T follicular helper cell (primary cell): ENCODE measurements at places on chromosomes 12 and 14.

GRCh38 chr12:44285321-44285960 is 449.6 kb downstream of the TMEM117 start:
- no peak for DNase-seq

DNA sequence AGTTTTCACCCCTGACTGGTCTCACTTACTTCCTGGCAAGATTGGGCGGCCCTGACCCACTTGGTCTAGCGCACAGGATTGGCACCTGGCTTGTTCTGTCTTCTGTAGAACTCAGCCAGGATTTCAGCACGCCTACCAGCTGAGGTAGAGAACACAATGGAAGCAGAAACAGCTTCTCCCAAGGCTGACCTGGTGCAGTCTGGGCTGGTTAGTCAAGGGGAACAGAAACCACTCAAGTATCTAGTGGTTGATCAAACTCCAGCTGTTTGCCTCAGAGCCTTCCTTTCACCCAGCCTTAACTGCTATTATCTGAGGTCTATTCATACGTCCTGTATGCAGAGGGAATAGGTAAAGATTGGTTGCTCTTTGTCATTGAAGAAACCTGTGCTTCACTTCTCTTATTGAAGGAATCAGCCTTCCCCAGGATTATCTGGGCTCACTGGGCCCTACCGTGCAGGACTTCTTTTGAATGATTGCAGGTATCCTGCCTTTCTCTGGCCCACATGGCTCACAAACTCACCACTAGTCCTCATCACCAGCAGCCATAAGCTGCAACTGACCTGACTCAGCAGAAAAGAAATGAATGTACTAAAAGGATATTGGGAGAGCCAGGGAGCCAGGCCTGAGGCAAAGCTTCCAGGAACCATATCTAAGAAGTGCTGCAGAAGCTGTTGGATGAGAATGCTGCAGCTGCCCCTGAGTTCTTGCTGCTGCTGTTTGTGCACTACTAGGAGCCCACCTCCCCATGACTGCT is 2.5 kb upstream of the PLEKHD1 start:
- no peak for DNase-seq

- DNase-seq: no peak
Observed at GRCh38 chr14:65438266-65438933, 25.9 kb downstream of the FUT8 start.

DNA sequence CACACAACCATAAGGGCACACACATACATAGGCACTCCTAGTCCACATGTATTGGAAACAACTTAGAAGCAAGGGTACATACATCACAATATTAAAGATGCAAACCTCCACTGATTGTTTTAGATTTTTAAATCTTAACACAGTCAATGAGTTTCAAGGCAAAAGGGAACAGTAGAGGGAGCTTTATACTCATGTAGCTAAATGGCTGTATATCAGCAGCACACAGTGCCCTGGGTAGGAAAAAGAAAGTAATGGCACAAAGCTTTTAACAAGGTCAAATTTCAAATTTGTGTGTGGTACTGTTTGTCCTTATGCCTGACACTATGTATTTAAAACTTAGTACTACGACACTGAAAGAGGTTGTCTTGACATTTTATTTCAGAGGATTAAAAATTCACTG is 262.0 kb downstream of the MED13L start:
- DNase-seq: no peak

DNA sequence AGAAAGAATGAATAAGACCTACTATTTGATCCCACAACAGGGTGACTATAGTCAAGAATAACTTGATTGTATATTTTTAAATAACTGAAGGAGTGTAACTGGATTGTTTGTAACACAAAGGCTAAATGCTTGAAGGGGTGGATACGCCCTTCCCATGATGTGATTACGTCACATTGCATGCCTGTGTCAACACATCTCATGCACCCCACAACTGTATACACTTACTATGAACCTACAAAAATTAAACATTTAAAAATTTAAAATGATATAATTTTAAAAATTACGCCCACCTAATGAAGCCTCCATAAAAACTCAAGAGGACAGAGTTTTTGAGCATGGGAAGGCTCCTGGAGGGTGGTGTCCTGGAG is 94.5 kb downstream of the SCARB1 start:
- no peak for DNase-seq

DNA sequence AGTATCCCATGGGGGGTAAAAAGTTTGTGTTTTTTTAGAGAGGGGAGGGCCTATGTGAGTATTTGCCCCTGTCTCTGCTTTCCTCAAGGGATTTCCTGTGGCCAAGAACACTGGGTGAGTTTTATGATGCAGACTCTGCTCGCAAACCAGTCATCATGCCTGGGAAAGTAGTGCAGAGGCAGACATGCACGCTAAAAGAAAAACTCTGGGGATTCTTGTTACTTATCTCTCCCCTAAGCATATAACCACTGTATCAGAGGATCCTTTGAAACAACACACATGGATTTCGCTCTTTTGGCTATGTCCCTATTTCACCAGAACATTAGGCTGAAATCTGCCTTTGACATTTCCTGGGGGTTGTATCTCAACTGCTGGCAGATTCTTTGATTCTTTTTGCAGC is 1845.8 kb upstream of the SEL1L start:
- no peak for DNase-seq

DNA sequence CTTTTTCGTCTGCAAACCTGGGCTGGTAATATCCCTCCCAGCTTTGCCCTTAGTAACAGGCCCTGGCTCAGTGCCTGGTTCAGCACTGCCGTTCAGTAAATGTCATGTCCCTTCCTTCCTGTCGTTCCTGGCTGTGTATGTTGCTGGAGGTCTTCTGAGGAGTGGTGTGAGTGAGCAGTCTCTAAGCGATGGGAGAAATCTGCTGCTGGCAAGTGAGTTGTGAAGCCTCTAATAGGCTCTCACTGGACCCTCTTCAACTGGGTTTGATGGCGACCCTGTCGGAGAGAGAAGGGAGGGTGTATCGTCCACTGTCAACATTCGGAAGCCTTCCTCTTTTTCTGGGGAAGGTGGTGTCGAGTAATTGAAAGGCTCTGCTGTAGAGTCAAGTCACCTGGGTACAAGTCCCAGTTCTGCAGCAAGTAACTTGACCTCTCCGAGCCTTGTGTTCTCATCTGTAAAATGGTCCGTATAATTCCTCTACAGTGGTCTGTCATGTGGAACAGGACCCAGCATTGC is 62.8 kb downstream of the HRK start:
- no peak for DNase-seq

DNA sequence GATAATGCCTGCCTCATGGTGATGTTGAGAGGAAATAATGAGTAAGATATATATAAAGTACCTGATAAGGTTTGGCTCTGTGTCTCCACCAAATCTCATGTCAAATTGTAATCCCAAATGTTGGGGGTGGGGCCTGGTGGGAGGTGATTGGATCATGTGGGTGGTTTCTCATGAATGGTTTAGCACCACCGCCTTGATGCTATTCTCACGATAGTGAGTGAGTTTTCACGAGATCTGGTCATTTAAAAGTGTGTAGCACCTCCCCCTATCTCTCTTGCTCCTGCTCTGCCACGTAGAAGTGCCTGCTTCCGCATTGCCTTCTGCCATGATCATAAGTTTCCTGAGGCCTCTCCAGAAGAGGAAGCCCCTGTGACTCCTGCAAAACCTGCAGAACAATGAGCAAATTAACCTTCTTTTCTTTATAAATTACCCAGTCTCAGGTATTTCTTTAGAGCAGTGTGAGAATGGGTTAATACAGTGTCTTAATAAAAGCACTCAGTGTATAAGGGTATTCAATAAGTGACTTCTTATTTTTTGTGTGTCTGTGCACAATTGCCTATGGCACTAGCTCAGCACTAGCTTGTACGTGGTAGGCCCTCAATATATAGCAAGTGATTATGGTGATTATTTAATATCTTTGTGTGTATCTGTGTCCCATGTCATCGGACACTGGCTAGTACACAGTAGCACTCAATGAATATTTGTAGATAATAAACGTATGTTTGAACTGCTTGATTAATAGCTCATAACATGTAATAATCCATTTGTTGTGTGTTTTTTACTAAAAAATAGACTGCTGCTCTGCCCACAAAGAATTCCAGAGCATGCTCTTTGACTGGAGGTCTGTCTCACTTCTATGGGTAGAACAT is 138.1 kb upstream of the LMNTD1 start:
- no peak for DNase-seq

- no peak for DNase-seq
Observed at GRCh38 chr12:130764073-130764472, 48.0 kb upstream of the RIMBP2 start.

DNA sequence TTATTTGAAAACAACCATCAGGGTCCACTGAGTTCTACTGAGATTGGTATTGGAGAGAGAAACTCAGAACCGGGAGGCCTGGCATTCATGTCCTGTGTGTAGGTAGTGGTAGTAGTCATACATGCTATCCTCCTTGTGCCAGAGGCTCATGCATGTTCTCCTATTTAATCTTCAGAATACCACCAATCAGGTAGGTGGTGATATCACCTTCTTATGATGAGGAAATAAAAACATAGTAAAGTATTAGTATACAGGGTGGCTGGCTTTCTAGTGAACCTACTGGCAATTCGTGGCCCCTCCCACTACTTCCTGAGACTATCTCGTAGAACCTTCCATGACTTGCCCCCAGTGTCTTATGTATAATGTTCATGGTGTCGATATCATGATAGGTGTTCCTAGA is 40.5 kb upstream of the EID3 start:
- DNase-seq: no peak

DNA sequence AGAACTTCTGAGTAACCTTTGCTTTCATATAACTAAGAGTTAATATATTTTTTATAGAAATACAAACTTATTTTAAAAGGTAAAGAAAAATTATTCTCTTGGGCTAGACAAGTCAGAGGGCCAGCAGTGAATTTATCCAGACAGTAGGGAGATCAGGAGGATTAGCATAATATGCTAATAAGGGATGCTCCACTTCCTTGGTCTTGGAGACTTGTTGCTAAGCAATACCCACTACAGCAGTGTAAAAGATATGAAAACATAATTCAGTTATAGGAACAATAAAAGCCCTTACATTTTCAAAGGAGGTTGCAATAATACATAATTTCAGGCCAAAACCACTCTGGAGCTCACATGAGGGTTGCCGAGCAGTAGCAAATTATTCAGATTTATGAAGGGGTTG is 615.6 kb downstream of the KCNH5 start:
- no peak for DNase-seq

DNA sequence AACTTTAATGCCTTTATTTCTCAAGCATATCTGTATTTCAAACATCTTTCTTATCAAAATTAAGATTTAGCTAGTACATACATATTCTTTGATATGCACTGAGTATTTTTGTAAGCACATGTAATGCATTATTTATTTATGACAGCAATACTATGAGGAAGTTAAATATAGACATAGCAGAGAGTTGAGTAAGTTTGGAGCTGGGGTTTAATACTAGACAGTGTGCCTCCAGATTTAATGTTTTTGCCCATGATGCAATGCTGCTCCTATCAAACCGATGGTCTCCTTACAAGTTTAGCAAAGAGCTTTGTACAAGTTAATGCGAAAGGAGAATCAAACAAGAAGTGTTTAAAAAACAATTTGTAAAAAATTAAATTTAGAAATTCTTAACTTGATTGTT is 826.6 kb upstream of the MGAT4C start:
- no peak for DNase-seq

GRCh38 chr14:54599966-54600716 is 33.2 kb downstream of the SAMD4A start:
- no peak for DNase-seq

DNA sequence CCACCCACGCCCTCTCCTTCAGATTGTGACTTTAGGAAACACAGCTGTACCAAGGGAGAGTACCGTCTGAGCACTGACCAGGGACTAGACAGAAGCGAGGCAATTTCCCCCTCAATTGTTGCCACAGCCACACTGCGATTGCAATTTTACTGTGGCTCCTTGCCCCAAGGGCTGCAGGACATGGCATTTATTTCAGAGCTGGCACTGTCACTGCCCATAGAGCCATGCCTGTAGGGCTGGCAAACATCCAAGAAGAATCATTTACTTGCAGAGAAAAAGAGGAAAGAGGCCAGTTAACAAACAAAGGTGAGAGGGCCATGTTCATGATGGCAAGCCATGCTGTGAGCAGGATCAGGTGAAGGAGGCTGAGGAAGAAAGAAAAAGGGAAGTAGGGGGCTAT is 129.6 kb downstream of the EMP1 start:
- DNase-seq: no peak

- DNase-seq: no peak
Observed at GRCh38 chr14:84767434-84767833, 762.5 kb upstream of the FLRT2 start.

DNA sequence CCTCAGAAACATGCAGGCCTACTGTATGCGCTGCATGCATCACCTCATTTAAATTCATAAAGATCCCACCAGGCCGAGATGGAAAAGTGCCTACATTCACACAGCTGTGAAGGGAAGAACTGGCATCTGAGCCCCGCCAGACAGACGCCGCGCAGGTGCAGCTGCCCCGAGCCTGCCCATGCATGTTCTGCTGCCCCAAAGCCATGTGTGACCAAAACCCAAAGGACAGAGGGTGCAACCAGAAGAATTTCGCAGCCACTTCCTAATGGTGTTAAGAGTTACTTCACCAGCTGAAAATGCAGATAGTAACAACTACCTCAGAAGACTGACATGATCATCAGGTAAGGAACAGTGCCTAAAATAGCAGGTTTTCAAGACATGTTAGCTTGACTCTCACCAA is 13.5 kb upstream of the KRT8 start:
- DNase-seq: no peak

GRCh38 chr12:65518771-65519170 is 240.3 kb downstream of the MSRB3 start:
- DNase-seq: no peak

- DNase-seq: no peak
Observed at GRCh38 chr14:37864861-37865718, 269.7 kb downstream of the TTC6 start.

DNA sequence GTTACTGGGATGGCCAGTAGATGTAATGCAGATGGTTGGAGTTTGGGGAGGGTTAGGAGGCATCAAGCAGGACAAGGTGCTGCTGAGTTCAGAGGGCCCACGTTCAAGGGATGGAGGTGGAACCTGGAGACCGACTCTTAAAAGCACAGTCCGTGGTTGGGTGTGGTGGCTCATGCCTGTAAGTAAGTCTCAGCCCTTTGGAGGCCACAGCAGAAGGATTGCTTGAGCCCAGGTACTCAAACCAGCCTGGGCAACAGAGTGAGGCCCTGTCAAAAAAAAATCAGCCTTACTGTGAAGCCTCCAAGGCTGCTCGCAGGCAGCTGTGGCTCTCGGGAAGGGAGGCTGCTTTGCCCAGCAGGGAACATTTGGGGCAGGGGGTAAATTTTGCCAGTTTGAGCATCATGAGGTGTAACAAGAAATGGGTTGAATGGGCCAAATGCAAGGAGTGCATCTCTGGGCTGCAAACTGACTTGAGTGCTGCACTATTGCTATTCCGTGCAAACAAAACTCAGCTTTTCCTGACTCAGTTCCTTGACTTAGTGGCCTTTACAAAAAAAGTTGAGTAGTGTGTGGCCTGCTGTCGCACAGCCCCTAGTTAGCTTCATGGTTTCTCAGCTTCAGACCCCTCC is 55.0 kb downstream of the ANAPC7 start:
- DNase-seq: no peak

GRCh38 chr12:58419905-58420304 is 478.5 kb downstream of the ATP23 start:
- no peak for DNase-seq

GRCh38 chr14:61523751-61524150 is 171.6 kb upstream of the HIF1A start:
- no peak for DNase-seq
